ENCODE measurements at places on chromosomes 2 and 18.

- no peak for DNase-seq
These were observed 25.6 kb upstream of the CYRIA start for GRCh38 chr2:16691261-16691660.

DNA sequence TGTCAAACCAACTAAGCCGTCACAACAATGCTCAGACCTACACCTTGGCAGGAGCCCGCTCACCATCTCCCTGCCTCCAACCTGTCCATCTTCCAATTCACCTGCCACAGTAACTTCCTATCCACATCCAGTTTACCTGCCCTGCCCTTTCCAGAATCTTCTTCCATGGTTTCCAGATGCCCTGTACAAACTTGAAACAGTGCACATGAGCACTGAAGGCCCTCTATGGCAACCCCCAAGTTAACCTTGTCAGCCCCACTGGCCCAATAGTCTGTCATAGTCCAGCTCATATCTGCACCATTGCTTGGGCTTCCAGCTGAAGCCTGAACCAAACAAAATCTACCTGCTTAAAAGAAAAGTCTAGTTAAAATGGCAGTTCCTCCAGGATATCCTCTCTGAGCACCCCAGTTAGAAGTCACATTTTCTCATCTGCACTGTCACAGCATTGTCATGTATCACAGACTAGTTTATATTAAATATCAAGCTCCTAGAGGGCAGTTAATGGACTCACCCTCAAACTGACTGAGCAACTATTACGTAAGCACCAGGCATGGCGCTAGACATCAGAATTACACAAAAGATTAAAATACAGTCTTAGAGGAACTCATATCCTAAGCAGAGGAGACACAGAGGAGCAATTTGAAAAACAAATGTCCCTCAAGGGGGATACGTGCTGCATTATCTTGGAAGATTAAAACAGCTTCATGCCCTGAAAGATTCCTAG, 11.6 kb downstream of the NFE2L2 start:
- DNase-seq, result no peak

- peak; percentile 53 for DNase-seq
These were observed 80.6 kb upstream of the DOCK10 start for GRCh38 chr2:225122583-225123486.

DNA sequence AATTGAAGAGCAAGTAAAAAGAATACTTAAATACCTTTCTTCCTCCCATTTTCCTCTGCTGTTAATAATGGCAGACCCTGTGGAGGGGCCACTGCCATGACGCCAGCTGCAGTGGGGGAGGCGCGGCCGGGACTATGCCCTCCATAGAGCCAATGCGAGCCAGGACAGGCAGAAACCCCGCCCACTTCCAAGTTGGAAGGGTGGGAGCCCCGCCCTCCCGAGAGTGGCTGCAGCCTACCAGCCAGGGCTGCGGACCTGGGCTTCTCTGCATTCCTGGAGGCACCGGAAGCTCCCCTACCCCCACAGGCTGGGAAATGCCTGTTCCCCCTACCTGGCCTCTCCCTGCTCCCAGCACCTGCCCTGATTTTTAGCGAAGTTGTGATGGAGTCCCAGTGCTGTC, 439.4 kb upstream of the CDH19 start:
- no peak for DNase-seq

- DNase-seq, result no peak
These were observed 288.0 kb downstream of the AFF3 start for GRCh38 chr2:99854236-99854852.

- DNase-seq, result no peak
These were observed 10.0 kb upstream of the UPP2 start for GRCh38 chr2:158091647-158092046.

- DNase-seq, result no peak
These were observed 76.1 kb downstream of the COL3A1 start for GRCh38 chr2:189050165-189050712.

DNA sequence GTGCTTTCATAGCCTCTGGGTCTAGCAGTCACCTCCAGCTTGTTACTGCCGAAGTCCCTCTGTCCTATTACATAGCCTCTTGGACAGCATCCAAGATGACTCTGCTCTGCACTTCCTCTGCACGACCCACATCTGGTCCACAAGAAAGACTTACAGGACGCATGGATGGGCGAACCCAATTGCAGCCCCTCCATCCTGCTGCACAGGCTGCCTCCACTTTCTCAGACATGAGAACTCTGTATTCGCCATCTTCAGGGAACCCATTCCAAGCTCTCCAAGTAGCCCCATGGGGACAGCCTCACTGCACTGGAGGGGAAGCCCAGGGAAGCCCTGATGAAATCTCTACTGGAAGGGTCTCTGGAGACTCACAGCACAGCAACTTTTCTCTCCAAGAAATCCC, 172.1 kb downstream of the GFPT1 start:
- peak; percentile 42 for DNase-seq

DNA sequence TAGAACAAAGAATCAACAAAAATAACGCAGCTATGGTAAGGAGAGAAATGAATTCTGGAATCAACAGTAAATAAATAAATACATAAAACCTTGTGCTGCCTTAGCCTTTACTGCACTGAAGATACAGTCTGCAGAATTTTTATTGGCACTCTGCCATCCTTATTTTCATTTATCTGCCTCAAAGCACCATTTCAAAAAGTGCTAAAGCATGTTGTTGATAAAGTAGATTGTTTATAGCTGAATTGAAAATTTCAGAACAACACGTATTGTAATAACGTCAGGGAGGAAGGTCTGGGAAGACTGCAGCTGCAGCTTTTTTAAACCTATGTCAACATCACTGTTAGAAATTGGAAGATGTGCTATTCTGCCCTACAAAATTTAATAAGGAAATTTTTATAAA, 787.2 kb downstream of the PLCL1 start:
- DNase-seq, result no peak

GRCh38 chr2:187689372-187689771, 135.1 kb upstream of the TFPI start:
- no peak for DNase-seq

DNA sequence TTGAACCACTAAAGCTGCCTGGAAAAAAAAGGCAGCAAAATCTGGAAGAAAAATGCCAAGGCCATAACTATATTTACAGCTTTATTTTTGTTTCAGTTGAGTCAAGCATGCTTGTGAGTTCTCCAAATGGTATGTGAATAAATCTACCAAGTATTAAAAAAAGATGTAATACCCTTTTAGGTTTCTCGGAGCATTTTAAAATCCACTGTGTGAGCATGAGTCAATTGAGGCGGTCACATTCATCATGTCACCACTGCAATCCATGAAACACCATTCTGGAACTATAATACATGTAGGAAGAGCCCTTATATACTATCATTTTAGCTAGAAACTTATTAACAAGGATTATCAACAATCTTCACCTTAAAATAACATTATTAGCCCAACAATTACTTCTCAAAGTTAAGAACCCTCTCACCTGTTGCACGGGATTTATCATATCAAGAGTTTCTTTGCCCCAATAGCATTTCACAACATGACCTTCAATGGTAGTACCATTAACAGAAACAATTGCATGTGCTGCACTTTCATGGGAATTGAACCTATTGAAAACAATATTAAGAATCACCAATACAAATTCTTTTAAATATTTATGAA, 24.2 kb upstream of the C2orf42 start:
- no peak for DNase-seq

- DNase-seq, result no peak
These were observed 249.7 kb downstream of the CELF4 start for GRCh38 chr18:37315935-37316334.

GRCh38 chr2:101348883-101349282, 38.4 kb downstream of the CREG2 start:
- DNase-seq, result no peak

DNA sequence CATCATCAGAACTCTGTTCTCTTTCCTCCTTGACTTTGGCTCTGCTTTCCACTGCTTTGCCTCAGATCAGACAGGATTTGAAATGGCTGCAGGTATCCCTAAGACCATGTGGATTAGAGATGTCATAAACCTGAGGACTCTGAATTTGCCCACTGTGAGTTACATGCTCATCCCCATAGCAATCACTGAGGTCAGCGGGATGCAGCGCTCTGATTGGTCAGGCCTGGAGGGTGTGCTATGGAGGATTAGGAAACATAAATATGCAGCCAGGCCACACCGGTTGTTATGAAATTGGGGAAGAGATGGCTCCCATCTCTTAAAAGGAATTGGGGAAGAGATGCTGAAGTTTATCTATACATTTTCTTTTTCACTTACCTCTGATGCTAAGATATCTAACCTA, 73.7 kb upstream of the DNAJC10 start:
- peak; percentile 71 for DNase-seq

GRCh38 chr2:7523481-7524120, 606.4 kb downstream of the RNF144A start:
- DNase-seq, result no peak

DNA sequence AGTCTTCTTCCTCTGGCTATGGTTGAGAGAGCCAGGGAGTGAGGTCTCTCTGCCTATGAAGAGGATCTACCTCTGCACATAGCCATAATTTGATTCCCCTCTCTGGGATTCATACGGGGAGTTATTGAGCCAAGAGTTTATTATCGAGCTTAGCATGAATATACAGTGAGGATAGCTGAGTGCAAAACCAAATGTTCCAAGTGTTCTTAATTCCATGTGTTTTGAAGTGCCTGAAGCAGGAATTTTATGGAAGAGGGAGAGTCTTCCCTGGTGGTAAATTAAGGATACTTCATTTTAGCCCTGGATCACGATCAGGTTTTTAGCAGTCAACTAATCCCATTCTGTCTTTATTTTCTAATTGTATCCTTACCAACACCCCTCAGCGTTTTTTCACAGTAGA, 270.6 kb downstream of the C1D start:
- no peak for DNase-seq

Measured in pons (tissue), 1 donor.